ENCODE measurements at places on chromosomes 7 and 10.
A peak's percentile ranks its signal among the peaks of the same experiment; 100 is the strongest.

GRCh38 chr7:33888166-33888565, 17.2 kb upstream of the BMPER start:
- DNase-seq, result no peak

DNA sequence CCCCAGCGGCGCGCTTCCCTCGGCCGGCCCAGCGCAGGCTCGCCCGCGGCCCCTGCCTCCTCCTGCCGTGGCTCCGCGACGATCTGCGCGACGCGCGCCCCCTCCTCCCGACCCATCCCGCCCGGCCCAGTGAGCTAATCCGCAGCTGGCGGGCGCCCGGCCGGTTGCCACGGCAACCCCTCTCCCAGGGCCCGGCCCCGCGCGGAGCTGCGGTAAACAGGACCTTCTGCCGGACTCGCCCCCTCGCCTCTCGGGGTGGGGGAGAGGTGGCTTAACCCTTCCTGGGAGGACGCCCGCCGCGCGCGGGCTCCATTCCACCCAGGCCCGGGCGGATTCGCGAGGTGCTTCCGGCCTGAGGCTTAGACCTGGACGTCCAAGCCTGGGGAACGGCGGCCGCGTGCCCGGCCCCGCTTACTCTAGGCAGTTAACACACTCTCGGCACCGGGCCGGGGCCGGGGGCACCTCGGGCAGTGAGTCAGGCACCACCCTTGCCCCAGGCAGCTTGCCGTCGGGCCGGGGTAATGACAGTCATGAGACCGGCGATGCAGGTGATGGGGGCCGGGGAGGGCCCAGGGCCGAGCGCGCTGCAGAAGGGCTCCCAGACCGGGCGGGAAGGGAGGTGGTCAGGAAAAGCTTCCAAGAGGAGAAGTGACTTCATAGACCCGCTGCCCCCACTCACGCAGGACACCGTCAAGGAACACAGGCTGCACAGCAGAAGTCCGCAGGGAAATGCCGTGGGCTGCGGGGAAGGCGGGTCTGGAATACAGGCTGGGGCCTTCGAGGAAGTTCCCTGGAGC, at the start of gene DENND2A:
DENND2A (minus strand) TSS at position 87 of the 797 bp plus-strand sequence. CDS start 38,416 bp downstream, outside the sequence.
- no peak for DNase-seq

- no peak for DNase-seq
Observed at GRCh38 chr10:36671607-36672006, 453.8 kb upstream of the ANKRD30A start.

GRCh38 chr7:157502701-157503111, 165.9 kb downstream of the DNAJB6 start:
- peak; percentile 57 for DNase-seq

- no peak for DNase-seq
Observed at GRCh38 chr7:137715533-137715932, 131.2 kb downstream of the DGKI start.

Data from H54 (cell line).